Astrocyte (in vitro differentiated cells and primary cell): ENCODE measurements at places on chromosomes 3 and 15. TPM values are rescaled to one million over a fixed set of nuclear protein-coding genes. Genes with fewer than 3 reads are reported as not detected.

The TMEM39A gene
- 53.4 and 59.4 TPM in 2 replicates for total RNA-seq

The SLC9A9 gene
- 1.5 and 4.0 TPM in 2 replicates for total RNA-seq

The XCR1 gene
- not detected in 2 replicates for total RNA-seq

The ACAD11 gene
- 13.0 and 14.4 TPM in 2 replicates for total RNA-seq

The RLBP1 gene
- not detected in 2 replicates for total RNA-seq

The MYRIP gene
- total RNA-seq: 0.07 TPM in 1 of 2 replicates, not detected in the other

The CYP8B1 gene
- not detected in 2 replicates for total RNA-seq

The RPL29 gene
- 768 and 872 TPM in 2 replicates for total RNA-seq

The ZBTB20 gene
- total RNA-seq: 19.7 and 21.4 TPM in 2 replicates

The APOD gene
- 0.70 TPM in 1 of 2 replicates, not detected in the other for total RNA-seq

The GOLGA8Q gene
- 0.54 and 0.84 TPM in 2 replicates for total RNA-seq

The GMPS gene
- 58.1 and 59.7 TPM in 2 replicates for total RNA-seq

The PRR23B gene
- total RNA-seq: not detected in 2 replicates

The HCLS1 gene
- total RNA-seq: 1.0 and 1.6 TPM in 2 replicates

The EDC3 gene
- 44.1 and 47.6 TPM in 2 replicates for total RNA-seq

The PRKCI gene
- total RNA-seq: 59.3 and 65.2 TPM in 2 replicates

The CCDC39 gene
- not detected in 2 replicates for total RNA-seq

The RPUSD2 gene
- total RNA-seq: 10.9 and 12.2 TPM in 2 replicates

The NFKBIZ gene
- 30.6 and 39.6 TPM in 2 replicates for total RNA-seq

The CERS3 gene
- total RNA-seq: not detected in 2 replicates

The CEMIP gene
- total RNA-seq: 3.6 and 5.5 TPM in 2 replicates

The CSPG4 gene
- 26.9 and 47.8 TPM in 2 replicates for total RNA-seq

The AMT gene
- total RNA-seq: 4.0 and 5.2 TPM in 2 replicates

The CHRNA3 gene
- not detected in 2 replicates for total RNA-seq

The ATG7 gene
- 24.8 and 29.5 TPM in 2 replicates for total RNA-seq

The THRB gene
- 6.8 and 8.5 TPM in 2 replicates for total RNA-seq

The ERICH6 gene
- total RNA-seq: 0.09 TPM in 1 of 2 replicates, not detected in the other

The PROS1 gene
- 11.5 and 13.4 TPM in 2 replicates for total RNA-seq

The SPSB4 gene
- total RNA-seq: 0.94 and 2.2 TPM in 2 replicates

The BFSP2 gene
- not detected in 2 replicates for total RNA-seq

The NR2E3 gene
- not detected in 2 replicates for total RNA-seq

The CACNA2D2 gene
- total RNA-seq: 0.31 and 1.00 TPM in 2 replicates

The CHRD gene
- 3.4 and 5.6 TPM in 2 replicates for total RNA-seq

The DMXL2 gene
- total RNA-seq: 17.8 and 19.0 TPM in 2 replicates
